ENCODE measurements at places on chromosomes 2 and 18.

- no peak for DNase-seq
Observed at GRCh38 chr2:240933048-240933965, 27.2 kb downstream of the CROCC2 start.

DNA sequence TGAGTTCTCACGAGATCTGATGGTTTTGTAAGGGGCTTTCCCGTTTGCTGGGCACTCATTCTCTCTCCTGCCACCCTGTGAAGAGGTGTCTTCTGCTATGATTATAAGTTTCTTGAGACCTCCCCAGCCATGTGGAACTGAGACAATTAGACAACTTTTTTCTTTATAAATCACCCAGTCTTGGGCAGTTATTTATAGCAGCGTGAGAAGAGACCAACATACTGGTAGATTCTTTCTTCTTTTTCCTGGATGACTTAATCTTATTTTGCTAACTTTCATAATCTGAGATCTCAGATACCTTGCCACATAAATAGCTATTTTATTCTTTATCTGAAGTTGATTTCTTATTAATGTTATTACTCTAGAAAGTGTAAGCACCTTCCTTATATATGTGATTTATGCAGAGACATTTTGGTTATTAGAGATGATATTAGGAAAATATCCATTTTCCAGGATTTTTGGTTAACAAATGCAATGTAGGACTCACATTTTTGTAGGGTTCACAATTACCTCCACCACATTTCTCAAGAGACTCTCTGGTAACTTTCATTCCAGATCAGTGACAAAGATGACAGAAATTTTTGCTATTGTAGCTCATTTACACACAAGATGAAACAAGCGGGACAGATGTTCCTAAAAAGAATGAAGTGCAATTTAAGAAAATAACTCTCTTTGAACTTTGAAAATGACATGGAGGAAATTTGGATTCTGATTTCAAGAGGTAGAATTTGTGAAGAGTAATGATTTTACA lies 97.9 kb upstream of the RND3 start:
- no peak for DNase-seq

- DNase-seq: no peak
Observed at GRCh38 chr2:44954447-44954888, 13.0 kb downstream of the SIX3 start.

- DNase-seq: no peak
Observed at GRCh38 chr2:26911911-26912861, 58.3 kb upstream of the MAPRE3 start.

DNA sequence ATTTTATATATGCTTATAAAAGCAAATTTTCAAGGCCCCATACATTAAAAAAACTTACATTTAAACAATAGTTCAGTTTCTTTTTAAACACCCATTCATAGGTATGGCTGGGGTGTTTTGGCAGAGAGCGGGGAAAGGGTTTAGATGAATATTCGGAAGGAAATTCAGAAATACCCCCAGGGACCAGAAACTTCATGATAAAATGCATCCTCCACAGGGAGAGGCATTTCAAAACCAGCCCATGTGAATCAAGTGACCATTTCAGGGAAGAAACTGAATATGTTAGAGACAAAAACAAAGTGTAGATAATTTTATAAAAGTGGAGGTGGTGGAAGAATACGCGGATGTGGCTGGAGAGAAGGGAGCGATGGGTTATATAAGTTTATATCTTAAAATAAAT lies 327.1 kb downstream of the TGIF1 start:
- no peak for DNase-seq

DNA sequence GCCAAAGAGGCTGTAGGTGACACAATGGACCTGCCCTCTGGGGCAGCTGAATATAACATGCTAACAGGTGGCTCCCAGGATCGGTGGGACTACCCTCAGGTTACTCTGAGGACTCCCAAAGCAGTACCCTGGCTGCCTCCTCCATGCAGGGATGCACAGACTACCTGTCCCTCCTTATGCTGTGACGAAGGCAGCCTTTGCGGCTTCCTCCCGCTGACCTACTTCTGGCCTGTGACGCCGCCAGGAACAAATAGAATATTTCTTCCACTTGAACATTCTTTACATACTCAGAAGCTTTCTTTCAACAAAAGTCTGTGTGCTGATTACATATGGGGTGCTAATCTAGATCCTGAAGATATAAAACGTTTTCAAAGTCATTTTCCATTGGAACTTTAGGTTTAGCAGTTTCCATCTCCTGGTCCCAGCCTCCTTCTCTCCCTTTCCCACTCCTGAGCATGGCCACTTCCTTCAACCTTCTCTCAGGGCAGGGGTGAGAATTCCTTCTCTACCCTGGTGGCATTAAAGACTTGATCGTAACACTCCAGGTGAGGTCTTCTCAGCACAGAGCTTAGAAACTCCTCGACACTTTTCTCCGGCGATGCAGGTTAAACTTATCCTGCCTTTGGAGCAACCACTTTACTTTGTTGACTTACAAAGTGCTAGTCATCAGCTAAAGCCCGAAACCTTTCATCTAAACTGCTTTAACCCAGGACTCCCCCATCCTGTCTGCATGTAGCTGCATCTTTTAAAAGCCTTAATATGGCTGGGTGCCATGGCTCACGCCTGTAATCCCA lies 58.9 kb upstream of the STK17B start:
- peak; percentile 31 for DNase-seq

- no peak for DNase-seq
Observed at GRCh38 chr2:80231421-80231820, 73.1 kb downstream of the LRRTM1 start.

DNA sequence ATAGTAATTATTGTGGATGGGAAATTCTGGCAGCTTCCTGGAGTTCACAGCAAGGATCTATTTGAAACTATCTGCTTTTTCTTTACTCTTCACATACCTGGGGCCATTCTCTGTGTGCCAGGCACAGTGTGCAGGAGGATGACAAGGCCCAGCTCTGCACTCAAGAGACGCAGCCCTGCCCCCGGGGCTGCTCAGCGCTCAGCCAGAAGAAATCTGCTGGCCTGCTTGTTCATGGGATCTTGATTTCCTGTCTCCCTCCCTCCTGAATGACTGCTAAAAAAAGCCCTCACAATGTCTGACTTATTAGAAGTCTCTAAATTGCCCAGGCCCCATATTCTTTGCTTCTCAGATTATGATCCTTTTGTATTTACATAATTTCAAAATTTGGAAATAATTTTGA lies 210.9 kb downstream of the DCDC2C start:
- DNase-seq: no peak

GRCh38 chr2:116975608-116976007 lies 838.9 kb upstream of the DDX18 start:
- no peak for DNase-seq

- no peak for DNase-seq
Observed at GRCh38 chr2:26463244-26464192, 14.4 kb downstream of the OTOF start.

- no peak for DNase-seq
Observed at GRCh38 chr2:238670111-238670585, 177.7 kb upstream of the TWIST2 start.

- DNase-seq: no peak
Observed at GRCh38 chr2:240774856-240775255, 45.2 kb downstream of the KIF1A start.

GRCh38 chr2:176138923-176139660 lies 9.6 kb downstream of the HOXD8 start:
- DNase-seq: no peak

GRCh38 chr2:65329525-65329924 lies 101.9 kb downstream of the ACTR2 start:
- no peak for DNase-seq

GRCh38 chr2:241163601-241164118 lies 13.4 kb downstream of the PPP1R7 start:
- no peak for DNase-seq

GRCh38 chr2:34899079-34899478 lies 1300.0 kb upstream of the FAM98A start:
- DNase-seq: no peak

GRCh38 chr2:192953116-192953515 lies 758.4 kb upstream of the TMEFF2 start:
- no peak for DNase-seq

DNA sequence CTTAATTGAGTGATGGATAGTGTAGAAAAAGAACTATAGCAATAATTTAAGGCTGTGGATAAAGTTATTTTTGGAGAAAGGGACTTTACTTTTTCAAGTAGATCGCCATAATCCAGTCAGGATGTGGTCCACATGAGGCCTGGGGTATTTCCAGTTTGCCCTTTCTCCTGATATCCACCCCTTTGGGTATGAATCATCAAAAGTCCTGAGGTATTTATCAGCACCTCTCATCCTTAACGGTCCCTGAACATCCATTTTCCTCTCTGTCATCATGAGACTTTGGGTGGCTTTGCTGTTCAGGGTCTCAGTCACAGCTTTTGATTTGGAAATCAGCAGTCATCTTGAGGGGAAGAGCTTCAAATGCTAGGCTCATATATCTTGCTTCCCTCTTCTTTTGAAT lies 39.3 kb upstream of the ELAC1 start:
- DNase-seq: no peak

DNA sequence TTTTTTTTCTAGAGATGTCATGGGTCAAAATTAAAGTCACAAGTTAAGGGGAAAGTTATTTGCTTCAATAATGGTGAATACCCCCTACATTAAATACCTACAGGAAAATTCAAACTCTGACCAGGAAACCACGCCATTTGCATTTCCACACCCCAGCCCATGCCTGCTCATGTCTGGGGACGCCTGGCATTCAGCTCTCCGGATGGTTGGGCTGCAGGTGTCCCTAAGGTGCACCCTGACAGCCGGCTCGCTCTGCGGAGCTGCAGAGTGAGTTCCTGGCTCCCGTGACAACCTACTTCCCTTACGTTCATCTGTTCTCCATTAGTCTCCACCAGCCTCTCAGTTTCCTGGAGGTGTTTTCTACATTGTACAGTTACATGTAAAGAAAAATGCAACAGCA lies 122.7 kb upstream of the RIOK3 start:
- DNase-seq: no peak

GRCh38 chr2:183088061-183088460 lies 9.5 kb downstream of the DUSP19 start:
- no peak for DNase-seq

- no peak for DNase-seq
Observed at GRCh38 chr2:200477667-200478131, 32.2 kb downstream of the KCTD18 start.

GRCh38 chr18:63177259-63177658 lies 142.3 kb downstream of the BCL2 start:
- no peak for DNase-seq

- DNase-seq: no peak
Observed at GRCh38 chr2:108970369-108970768, 18.7 kb downstream of the EDAR start.

GRCh38 chr2:58720770-58721697 lies 479.9 kb upstream of the FANCL start:
- DNase-seq: no peak

DNA sequence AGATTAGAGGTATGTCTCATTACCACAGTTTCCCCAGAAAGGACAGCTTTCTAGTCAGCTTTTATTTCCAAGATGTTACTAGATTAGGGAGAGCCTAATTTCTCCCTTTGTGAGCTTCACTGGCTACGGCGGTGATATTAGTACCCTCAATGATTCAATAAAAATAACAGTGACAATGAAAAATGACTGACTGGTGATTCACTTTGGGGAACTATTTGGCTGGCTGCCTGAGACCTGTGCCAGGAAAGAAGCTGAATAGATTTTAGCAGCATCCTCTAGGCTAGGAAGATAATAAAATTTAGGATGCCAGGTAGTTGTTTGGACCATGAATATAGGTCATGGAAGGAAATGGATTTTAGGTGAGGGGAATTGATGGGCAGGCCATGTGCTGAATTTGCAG lies 178.7 kb downstream of the FMNL2 start:
- DNase-seq: no peak

- no peak for DNase-seq
Observed at GRCh38 chr18:34050661-34051060, 174.1 kb downstream of the NOL4 start.

DNA sequence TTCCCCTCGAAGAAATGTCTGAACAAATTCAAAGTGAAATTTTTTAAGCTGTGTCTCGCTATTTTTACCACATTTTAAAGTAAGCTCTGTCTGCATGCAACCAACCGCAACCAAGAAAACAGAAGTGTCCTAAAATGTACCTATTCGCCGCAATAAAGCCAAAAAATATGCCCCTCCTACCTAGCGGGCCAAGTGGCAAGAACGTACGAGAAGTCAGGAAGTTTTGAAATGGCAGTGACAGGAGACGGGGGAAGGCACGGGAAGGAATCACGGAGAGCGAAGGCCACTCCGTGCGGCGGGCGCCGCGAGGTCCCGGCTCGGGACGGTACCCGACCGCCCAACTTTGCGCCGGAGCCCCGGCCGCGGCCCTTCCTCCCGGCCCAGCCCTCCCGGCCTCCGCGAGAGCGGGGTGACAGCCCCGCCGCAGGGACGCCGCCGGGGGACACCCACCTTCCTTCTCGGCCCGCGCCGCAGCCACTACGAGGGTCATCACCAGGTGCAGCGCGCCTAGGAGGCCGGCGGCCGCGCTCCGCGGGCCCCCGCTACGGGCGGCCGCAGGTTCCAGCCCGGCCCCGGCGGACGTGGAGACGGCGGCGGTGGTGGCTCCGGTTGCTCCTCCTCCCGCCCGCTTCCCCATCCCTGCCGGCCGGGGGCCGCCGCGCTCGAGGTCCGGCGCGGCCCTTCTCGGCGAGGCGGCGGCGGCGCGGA lies 568 bp downstream of the TMEM131 start:
- DNase-seq: peak; percentile 44

GRCh38 chr2:239470151-239470900 lies 69.5 kb upstream of the HDAC4 start:
- no peak for DNase-seq

GRCh38 chr2:113171334-113172075 lies 2.3 kb upstream of the PSD4 start:
- no peak for DNase-seq

DNA sequence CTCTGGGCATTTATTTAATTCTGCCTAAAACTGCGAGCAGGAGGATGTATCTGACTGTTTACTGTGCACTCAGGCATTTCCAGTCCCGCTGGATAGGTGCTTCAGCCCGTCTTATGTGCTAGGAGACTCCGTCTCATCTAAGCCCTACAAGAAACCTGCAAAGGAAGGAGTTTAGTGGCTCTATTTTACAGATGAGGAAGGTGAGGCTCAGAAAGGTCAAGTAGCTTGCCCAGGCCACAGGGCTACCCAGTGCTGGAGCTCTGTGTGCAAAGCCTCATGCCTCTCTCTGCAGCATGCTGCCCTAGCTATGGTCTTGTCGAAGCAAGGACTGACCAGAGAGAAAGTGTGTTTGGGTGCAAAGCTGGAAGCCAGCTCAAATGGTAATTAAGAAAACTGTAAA lies 73.6 kb upstream of the AFF3 start:
- no peak for DNase-seq

GRCh38 chr18:56825321-56825720 lies 174.2 kb downstream of the WDR7 start:
- DNase-seq: no peak

DNA sequence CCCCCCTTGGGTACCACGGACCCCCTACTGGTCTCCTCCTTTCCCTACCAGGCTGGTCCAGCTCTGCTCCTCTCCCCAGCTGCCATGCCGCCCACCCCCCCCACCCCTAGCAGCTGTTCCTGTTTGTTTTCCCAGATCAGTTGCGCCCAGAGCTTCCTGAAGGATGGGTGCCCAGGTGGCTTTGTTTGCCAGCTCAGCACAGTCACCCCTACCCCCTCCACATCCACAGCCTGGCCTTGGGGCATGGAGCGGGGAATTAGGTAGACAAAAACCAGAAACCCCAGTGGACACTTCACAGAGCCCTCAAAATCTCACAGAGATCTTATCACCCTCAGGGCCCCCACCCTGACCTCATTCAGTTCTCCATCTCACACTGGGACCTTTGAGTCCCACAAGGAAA lies 3.7 kb upstream of the CRYBA2 start:
- DNase-seq: no peak
